ENCODE measurements at places on chromosomes 4 and X.

- DNase-seq: no peak
Measured at GRCh38 chrX:137567682-137568232, 1.8 kb downstream of the ZIC3 start.

- DNase-seq: no peak
Measured at GRCh38 chrX:83508006-83508405, at the start of gene POU3F4. Gene POU3F4, plus strand, starts transcription at chrX:83508290. Its CDS starts 35 bp downstream, at chrX:83508325.

DNA sequence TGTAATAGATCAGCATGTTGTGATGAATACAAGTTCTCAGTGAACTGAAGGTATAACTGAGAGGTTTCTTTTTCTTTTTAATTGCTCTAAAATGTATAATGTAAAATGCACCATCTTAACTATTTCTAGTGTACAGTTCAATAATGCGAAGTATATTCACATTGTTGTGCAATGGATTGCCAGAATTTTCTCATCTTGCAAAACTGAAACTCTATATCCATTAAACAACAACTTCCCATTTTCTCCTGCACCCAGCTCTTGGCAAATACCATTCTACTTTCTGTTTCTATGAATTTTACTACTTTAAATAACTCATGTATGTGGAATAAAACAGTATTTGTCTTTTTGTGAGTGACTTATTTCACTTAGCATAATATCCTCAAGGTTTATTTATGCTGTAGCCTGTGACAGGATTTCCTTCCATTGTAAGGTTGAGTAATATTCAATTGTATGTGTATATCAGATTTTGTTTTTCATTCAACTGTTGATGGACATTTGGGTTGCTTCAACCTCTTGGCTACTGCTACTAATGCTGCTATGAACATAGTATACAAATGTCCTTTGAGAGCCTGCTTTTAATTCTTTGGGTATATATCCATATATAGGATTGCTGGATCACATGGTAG lies 53.5 kb upstream of the NPFFR2 start:
- DNase-seq: no peak

GRCh38 chrX:86121916-86122315 lies 26.3 kb upstream of the DACH2 start:
- no peak for DNase-seq

- DNase-seq: no peak
Measured at GRCh38 chr4:110808351-110808878, 185.5 kb upstream of the PITX2 start.

DNA sequence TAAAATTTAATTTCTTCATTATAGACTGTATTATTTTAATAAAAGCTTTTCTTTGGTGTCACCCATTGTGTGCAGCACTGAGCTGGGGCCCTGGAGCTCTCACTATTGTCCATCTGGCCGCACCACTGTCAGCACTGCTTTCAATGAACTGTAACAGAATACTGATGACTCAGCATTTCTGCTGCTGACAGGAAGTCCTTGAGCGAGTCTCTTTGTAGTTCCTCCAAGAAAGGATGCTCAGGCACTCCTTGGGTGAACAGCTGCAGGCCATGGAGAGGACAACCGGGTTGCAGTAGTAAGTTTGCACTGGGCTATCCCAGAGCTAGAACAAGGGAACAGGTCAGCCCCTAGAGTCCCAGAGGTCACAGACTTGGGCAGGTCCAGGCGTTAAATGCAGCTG lies 81.6 kb downstream of the SORBS2 start:
- DNase-seq: no peak

DNA sequence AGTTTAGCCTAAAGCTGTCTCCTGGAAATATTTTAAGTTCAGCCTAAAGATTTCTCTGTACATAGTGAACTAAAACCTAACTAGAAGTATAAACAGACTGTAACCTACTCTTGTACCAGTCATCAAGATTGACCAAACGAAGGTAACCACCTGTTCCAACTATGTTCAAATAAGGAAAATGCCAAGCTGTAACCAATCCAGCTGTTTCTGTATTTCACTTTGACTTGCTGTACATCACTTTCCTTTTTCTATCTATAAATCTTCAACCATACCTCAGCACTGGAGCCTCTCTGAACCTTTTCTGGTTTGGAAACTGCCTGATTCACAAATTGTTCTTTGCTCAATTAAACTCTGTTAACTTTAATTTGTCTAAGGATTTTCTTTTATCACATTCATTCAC lies 3.1 kb upstream of the CYSLTR1 start:
- no peak for DNase-seq

DNA sequence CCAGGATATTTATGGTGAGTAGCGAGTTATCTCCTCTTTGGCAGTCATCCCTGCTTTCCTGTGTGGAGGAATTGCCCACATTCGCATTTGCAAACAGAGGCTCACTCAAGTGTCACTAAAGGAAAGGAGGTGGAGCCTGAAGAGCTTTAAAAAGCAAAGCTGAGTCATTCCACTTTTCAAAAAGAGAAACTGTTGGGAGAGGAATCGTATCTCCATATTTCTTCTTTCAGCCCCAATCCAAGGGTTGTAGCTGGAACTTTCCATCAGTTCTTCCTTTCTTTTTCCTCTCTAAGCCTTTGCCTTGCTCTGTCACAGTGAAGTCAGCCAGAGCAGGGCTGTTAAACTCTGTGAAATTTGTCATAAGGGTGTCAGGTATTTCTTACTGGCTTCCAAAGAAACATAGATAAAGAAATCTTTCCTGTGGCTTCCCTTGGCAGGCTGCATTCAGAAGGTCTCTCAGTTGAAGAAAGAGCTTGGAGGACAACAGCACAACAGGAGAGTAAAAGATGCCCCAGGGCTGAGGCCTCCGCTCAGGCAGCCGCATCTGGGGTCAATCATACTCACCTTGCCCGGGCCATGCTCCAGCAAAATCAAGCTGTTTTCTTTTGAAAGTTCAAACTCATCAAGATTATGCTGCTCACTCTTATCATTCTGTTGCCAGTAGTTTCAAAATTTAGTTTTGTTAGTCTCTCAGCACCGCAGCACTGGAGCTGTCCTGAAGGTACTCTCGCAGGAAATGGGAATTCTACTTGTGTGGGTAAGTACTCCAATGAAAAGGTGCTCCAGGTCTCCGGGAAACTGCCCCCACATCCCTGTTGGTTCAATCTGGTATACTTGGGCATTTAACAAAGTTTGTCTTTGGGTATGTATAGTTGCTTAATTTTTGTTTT lies at the start of gene EGF:
Gene EGF (plus strand): TSS at position 178 of the 890 bp plus-strand sequence. CDS start 453 bp downstream, at position 631.
- DNase-seq: no peak

DNA sequence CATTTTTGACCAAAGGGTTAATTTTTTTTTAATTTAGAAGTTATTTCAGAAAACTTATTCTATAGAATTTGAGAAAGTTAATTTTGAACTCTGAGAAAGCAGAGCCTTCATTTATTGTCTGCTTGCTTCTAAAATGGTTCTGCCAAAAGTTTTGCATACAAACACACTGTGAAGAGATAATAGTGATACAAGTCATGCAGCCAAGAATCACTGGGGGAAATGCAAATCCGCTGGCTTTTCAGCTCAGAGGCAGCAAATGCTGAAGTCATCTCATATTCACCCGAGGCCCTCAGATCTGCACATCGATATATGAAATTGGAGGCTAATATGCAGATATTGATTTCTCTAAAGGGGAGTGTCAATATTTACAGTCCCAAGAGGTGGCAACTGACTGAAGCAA lies 186.2 kb downstream of the KIT start:
- DNase-seq: no peak

GRCh38 chr4:79620617-79621016 lies 212.6 kb upstream of the GK2 start:
- DNase-seq: no peak

DNA sequence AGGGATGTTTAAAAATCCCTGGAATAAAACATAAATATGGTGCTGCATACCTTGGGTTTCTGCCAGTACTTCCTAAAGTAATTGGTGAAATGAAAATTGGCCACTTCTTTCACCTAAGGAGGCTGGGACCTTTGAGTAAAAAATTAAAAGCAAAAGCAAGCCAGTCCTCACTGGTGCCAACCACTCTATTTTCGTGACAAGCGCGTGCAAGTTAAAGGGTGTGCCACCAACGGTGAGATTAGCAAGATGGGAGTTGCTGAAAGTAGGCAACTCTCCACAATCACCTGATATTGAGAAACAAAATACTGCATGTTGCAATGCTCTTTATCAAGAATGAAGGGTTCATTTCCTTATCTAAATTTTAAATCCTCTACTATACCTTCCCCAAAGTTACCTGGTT lies 19.7 kb upstream of the RTL9 start:
- DNase-seq: no peak

- no peak for DNase-seq
Measured at GRCh38 chrX:110066488-110067225, 63.7 kb downstream of the TMEM164 start.

- DNase-seq: no peak
Measured at GRCh38 chr4:138341739-138342415, 99.7 kb upstream of the SLC7A11 start.

DNA sequence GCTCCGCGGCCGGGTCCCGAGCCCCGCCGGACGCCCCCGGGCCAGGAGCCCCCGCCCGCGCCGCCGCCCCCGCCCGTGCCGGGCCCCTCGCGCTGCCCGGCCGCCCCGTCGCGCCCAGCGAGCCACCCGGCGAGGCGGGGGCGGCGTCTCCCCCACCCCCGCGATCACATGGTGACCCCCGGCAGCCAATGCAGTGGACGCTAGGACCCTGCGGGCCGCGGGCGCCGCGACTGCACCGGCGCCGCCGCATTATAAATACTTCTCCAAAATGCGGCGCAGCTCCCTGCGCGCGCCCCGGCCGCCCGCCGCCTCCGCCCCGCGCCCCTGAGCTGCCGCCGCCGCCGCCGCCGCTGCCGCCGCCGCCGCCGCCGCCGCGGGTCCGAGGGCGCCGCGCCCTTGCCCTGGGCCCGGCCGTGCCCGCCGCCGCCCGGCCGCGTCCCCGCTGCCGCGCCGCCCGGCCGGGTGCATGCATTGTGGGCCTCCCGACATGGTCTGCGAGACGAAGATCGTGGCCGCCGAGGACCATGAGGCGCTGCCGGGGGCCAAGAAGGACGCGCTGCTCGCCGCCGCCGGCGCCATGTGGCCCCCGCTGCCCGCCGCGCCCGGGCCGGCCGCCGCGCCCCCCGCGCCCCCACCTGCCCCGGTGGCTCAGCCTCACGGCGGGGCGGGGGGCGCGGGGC lies at the start of gene NAT8L:
Gene NAT8L (plus strand): TSS at position 282 of the 680 bp plus-strand sequence. CDS start 185 bp downstream, at position 467.
- no peak for DNase-seq

DNA sequence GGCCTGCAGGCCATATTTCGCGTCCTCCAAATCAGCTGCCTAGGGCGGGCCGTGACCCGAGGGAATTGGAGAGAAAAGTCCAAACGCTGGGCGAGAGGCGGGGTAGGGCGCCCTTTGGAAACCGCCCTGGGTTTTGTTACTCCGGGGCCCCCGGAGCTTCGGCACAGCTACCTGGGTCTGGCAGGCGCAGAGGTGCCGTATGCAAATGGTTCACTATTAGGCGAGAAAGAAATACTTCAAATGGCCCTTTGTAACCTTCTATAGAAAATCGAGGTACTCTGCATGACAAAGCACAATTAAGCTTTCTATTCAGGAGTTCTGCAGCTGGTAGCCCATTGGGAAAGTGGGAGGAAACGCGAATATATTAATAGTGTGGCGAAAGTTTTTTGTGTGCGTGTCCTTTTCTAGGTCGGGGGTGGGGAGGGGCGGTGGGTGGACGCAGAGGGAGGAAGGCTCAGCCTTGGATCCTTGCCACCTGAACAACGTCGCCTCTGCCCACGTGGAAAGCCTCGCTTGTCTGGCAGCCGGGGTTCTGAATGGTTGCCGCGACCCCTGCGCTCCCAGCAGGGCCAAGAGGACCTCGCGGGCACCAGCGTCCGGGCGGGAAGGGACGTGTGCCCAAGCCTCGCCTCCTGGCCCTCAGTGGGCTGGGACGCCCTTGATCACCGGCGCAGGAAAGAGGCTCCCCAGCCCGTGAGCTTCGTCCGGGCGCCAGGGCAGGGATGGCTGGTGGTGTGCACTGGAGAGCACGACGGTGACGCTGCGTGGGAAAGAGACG lies 9.5 kb downstream of the GSX2 start:
- DNase-seq: no peak

- DNase-seq: no peak
Measured at GRCh38 chrX:19966056-19966455, 24.8 kb downstream of the BCLAF3 start.

DNA sequence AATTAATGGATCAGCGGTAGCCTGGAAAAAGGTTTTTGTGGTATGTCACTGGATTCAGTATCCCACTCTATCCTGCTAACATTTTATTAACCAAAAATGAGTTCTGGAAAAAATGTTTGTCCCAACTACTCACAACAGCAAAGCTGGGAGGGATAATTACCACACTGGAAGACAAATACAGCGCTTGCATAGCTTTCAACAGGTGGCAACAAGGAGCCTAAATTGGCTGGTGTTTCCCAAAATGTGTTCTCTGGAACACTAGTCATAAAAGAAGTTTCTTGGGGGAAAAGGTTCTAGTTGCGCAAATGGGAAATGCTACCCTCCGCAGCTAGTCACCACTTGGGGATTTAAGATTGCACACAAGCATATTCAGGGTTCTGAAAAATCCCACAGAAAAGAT lies 54.6 kb downstream of the BEND2 start:
- DNase-seq: no peak

- DNase-seq: no peak
Measured at GRCh38 chrX:70033348-70034051, 16.2 kb downstream of the AWAT2 start.

DNA sequence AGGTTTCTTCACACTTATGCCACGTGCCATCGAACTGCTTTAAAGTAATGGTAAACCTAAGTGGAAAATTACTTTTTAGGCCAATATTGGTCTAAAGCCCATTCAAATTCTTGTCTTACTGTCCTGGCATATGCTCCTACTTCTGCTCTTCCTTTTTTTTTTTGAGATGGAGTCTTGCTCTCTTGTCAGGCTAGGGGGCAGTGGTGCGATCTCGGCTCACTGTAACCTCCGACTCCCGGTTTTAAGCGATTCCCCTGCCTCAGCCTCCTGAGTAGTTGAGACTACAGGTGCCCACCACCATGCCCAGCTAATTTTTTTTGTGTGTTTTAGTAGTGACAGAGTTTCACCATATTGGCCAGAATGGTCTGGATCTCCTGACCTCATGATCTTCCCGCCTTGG lies 129.0 kb upstream of the TECRL start:
- no peak for DNase-seq

GRCh38 chr4:160143574-160143973 lies 1040.7 kb downstream of the RAPGEF2 start:
- no peak for DNase-seq

DNA sequence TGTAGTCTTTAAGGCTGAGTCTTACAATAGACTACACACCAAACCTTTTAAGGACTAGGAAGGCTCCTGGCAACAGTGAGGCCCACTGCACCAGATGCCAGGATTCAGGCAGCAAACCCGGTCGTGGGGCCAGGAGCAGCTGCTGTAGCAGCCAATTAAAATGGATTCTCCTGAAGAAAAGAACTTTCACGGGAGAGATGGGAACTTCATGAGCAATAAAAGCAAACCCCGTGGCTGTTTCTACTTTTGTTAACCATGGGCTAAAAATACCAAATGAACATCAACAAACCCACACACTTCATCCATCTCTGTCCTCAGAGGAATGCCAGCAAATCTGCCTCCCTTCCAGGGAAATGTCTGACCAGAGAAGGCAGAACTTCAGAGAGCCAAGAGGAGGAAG lies 101.4 kb downstream of the BTC start:
- no peak for DNase-seq

GRCh38 chr4:140152751-140153418 lies 1.1 kb downstream of the MAML3 start:
- DNase-seq: no peak

- DNase-seq: no peak
Measured at GRCh38 chrX:19017271-19017670, 33.4 kb upstream of the PHKA2 start.
